ENCODE measurements at places on chromosomes 2 and 18.

DNA sequence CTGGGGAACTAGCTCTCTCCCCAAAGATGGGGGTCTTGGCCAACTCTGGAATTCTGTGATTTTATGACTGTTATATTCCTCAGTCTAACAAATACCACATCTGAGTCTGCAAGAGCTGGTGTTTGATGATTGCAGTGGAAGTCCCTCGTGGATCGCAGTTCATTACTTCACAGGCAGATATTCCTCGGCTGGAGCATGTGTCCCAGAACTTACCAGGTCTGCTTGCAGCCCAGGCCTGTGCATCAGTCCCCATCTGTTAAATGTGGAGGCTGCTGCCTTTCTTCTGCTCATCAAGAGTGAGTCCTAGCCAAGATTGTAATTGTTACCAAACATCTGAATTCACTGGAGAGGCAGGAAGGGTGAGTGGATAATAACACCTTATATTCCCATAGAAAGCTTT is 55.5 kb downstream of the PRKCE start:
- no peak for DNase-seq

GRCh38 chr18:11511434-11512095 is 97.8 kb upstream of the SLC35G4 start:
- no peak for DNase-seq

GRCh38 chr2:135775420-135775819 is 33.8 kb downstream of the UBXN4 start:
- DNase-seq: no peak

DNA sequence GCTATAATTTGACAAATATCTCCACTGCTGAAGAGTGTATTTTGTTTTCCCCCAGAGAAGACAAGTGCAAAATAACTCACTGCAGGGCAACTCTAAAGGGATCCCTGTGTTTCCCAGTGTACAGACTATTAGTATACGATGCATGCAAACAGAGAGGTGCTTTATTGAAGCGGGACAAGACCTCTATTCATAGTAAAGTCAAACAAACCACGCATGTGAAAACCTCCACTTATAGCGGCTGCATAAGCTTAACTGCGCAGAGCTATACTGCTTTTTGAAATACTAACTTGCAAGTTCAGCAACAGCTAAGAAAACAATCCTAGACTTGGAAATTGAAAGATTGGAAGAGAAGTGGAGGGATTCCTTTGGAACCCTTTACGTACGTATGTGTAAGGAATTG is 15.6 kb downstream of the RNF144A start:
- no peak for DNase-seq

GRCh38 chr2:45974762-45975408 is 322.3 kb upstream of the EPAS1 start:
- DNase-seq: no peak

Measured in aorta (tissue), 5 donors.